ENCODE measurements at places on chromosomes 7 and 10.
A peak's percentile ranks its signal among the peaks of the same experiment; 100 is the strongest.

DNA sequence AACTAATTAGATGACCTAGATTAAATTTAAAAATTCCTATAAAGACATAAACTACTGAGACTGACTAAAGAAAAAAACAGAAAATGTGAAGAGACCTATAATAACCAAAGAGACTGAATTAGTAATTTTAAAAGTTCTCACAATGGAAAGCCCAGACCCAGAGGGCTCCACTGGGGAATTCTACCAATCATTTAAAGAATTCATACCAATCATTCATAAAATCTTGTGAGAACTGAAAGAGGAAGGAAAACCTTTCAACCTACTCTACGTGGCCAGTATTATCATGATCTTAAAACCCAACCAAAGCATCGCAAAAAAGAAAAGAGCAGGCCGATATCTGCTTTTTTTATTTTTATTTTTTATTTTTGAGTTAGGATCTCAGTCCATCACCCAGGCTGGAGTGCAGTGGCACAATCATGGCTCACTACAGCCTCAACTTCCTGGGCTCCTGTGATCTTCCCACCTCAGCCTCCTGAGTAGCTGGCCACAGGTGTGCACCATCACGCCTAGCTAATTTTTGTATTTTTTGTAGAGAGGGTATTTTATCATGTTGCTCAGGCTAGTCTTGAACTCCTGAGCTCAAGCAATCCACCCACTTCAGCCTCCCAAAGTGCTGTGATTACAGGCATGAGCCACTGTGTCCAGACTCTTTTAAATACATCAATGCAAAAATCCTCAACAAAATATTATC, 48.6 kb downstream of the DGKI start:
- no peak for DNase-seq

DNA sequence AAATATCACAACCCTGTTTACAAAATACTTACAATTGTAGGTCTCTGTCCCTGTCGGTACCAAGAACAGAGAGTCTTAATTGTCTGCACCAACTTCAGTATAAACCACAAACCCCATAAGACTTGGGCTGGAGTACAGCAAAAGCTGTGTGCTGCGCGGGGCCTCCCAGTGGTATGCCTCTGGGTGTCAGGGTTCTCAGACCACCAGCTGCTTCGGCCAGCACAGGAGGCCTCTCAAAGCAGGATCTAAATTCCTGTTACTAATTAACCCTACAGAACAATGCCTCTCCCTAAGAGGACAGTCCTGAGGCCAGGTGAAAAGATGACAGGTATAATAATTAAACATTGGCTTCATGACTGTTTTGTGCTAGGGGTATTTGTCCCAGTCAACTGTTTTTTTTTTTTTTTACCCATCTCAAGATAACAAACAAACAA, 957 bp upstream of the SVIL start:
- DNase-seq: no peak

- DNase-seq: no peak
Measured at GRCh38 chr10:49615721-49616120, 1.9 kb downstream of the CHAT start.

- no peak for DNase-seq
Measured at GRCh38 chr10:123494301-123494808, 171.8 kb upstream of the GPR26 start.

DNA sequence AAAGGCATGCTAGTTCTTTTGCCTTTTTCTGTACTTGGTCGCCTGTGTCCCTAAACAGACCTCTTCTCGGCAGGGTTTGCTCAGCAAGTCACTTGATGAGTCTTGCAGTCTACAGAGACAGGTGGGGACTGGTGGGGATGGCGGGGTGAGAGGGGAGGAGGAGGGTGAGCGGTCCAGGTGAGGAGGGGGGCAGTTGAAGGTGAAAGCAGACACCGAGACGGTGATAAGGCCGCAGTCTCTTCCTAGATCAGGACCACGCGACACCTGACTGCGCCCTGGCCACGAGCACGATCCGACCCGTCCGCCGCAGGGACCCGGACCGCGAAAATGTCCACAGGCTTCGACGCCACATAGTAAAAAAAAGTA, 566 bp downstream of the ASNS start:
- DNase-seq: no peak

- peak; percentile 85 for DNase-seq
Measured at GRCh38 chr7:95549818-95550529, 46.3 kb downstream of the PDK4 start.

DNA sequence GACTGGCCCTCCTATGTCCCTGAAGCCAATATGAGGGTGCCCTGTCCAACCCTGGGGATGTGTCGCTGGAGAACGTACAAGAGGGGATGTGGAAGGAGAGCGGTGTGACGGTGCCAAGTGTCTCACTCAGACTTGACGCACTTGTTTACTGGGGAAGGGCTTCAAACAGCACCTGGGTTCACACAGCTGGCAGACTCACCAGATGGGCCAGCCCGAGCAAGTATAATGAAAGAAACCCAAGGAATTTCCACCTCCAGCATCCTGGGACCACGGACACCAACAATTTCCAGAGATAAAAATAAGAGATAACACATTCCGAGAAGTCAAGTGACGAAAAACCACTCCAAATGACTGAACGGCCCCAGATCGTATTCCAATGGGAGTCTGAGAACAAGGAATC, 5.3 kb downstream of the ATP5MF start:
- no peak for DNase-seq

DNA sequence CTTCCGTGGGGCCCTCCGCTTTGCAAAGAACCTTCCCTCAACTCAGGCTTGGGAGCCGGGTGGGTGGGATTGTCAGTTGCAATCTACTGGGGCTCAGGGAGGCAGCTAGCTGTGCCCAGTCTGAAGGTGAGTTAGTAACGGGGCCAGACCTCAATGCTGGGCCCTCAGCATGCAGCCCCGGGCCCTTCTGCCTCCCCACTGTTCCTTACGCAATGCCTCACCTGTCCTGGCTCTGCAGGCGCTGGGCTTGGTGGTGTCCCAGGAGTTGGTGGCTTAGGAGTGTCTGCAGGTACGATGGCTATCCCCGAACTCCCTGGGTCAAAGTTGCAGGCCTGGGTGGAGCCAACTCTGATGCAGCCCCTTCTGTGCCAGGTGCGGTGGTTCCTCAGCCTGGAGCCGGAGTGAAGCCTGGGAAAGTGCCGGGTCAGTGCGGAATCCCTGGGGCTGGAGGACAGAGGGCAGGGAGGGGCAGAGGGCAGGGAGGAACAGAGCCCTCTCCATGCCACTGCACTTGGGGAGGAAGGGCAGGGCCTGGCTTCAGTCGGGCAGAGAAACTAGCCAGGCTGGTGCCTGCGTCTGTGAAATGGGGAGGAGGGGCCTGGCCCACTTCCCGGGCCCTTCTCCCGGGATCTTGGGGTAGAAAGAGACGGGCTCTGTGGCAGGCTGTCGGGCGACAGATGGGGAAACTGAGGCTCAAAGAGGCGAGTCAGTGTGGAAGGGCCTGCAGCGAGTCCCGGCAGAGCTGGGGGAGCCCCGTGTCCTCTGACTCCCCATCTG, 15.0 kb downstream of the ELN start:
- no peak for DNase-seq

DNA sequence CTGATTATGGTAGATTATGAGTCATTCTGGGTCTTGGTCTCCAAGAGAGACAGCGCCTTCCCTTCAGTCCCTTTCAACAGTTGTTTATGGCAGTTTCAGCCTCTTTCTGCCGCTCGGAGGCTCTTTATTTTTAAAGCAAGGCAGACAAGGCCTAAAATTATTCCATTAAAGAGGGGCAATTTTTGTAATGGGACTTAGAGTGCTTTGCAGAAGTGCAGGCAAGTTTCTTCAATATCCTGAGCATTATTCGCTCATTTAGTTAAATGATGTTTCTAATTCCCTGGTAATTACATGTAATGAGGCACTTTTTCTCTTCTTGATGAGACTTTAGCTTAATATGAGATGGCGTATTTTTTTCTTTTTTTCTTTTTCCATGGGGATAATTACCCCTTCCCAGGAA, 33.6 kb downstream of the BUB3 start:
- no peak for DNase-seq

GRCh38 chr7:120996333-120996987, 7.9 kb downstream of the CPED1 start:
- DNase-seq: peak; percentile 15

GRCh38 chr10:96656839-96657238, 63.5 kb downstream of the PIK3AP1 start:
- no peak for DNase-seq

DNA sequence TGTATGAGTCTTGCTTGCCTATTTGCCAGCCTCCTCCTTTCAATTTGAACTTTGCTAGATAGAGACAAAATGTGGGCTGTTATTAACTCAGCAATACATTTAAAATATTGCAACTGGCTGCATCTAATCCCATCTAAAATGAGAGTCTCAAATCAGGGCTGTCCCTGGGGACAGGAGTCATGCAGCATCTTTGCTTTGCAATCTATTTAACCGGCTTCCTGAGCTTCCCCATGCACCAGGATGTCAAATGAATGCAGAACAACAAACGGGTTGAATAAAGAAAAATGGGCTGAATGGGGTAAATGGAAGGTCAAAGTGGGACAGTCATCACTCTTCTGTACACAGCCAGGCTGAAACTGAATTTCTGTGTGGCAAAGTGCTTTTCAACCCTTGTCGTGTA, 89.2 kb downstream of the AOAH start:
- no peak for DNase-seq

GRCh38 chr10:51789903-51790302, 90.5 kb upstream of the CSTF2T start:
- no peak for DNase-seq

GRCh38 chr7:69781412-69781846, 183.2 kb downstream of the AUTS2 start:
- DNase-seq: no peak

DNA sequence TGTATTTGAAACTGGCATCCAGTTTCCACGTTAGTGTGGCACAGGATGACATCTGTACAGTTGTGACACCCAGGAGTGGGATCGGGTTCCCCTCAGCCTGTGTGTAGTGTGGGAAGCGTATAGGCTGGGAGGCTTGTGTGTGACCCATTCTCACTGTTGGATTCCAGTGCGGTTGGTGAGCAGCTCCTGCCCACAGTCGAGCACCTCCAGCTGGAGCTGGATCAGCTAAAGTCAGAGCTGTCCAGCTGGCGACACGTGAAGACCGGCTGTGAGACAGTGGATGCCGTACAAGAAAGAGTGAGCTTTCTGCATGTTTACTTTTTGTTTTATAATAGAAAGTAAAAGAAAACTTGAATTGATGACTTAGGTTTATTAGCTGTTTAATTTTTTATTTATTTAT, 18.7 kb upstream of the GET4 start:
- DNase-seq: no peak

DNA sequence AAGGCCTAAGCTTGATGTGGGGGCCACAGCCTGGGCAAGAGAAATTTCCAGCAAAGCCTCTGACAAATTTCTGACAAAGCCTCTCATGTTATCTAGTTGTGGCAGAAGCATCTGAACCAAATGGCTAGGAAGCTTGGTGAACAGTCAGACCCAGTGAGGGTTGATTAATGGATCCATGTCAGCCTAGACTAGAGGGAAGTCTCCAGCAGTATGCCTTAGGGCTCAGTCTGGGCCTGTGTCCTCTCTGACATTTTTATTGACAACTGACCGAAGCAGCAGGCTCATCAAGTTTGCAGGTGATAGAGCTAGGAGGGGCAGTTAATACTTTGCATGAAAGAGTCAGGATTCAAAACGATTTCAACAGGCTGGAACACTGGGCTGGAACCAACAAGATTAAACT, 25.3 kb downstream of the HIF1AN start:
- DNase-seq: no peak
